Renal cortex interstitium (tissue), 15 donors: ENCODE measurements at places on chromosomes 16 and 17. TPM values are rescaled to one million over a fixed set of nuclear protein-coding genes. Genes with fewer than 3 reads are reported as not detected.
A peak's percentile ranks its signal among the peaks of the same experiment; 100 is the strongest.

DNA sequence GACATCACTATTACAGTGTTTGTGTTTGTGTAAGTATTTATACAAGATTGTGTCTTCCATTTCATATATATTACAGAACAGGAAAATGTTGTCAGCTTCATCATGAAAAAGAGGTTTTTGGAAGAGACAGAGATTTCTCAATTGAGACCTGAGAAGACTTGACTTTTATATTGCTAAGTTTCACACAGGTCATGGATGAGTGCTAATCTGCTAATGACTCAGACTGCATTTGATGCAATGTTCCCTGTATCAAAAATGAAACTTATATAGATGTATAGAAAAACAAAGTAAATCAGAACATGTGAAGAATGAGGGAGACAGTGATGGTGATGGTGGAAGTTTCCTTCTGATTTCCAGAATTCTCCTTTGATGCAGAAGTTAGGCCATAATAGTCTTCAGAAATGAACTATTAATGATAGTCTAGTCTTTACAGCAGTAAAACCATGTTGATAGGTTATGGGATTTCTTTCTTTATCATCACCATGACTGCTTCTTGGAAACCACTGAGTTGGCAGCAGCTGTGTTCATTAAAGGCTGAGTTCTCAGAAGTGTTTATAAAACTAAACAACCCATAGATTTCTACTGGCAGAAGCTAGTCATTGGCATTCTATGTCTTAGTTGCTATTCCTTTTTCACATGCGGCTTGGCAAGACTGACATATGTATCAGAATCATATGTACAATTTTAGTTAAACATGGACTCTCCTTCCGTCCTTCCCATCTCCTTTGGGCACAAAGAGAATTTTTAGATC, 56.1 kb downstream of the PCTP start:
- DNase-seq: no peak

GRCh38 chr16:31130899-31131298, 4.6 kb downstream of the PRSS8 start:
- DNase-seq: no peak

DNA sequence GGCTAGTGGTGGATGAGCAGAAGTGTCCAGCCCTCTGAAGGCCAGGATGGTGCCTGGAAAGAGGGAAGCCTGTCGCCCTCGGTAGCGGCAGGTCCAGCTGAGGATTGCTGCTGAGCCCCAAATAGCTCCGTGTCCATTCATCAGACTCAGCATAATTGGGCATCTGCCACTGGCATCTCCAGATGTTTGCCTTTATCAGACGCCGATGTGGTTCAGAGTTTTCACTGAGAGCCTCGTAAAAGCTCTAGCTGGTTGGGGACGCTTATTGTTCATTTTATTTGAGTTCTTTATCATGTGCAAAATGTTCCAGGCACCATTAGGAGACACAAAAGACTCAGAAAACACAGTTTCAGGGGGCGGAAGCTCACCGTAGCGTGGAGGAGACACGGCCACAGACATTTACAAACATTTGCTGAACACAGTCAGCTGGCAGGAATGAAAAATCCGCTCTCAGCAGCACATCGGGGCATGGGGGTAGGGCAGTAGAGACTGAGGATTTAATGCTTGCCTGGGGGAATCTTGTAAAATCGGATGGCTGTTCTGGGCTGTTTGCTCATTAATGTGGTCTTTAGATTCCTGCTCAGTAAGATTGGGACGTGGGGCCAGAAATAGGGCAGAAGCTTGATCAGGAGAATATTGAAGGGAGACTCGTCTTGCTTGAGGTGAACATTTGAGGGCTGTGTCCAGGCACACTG, 41.7 kb downstream of the SMPD3 start:
- peak; percentile 19 for DNase-seq

GRCh38 chr17:6394055-6394606, 40.8 kb downstream of the AIPL1 start:
- DNase-seq: no peak

DNA sequence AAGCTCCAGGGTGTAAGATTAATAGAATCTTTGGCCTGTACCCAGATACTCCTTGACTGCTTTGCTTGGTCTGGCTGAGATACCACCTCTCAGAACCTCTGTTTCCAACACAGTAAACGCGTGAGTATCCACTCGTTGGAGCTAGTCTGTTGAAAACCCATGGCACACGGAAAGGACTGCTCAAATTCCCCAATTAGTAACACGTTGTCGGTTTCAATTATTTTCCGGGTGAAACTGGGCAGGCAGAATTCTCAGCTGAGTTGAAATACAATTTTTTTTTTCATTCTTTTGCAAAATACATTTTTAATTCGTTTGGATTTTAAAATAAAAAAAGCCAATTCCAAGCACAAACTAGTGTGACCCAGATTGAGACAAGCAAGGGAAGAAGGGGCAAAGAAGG, 120.5 kb downstream of the MAF start:
- DNase-seq: no peak

GRCh38 chr16:74982256-74982655, 2.7 kb downstream of the WDR59 start:
- no peak for DNase-seq

DNA sequence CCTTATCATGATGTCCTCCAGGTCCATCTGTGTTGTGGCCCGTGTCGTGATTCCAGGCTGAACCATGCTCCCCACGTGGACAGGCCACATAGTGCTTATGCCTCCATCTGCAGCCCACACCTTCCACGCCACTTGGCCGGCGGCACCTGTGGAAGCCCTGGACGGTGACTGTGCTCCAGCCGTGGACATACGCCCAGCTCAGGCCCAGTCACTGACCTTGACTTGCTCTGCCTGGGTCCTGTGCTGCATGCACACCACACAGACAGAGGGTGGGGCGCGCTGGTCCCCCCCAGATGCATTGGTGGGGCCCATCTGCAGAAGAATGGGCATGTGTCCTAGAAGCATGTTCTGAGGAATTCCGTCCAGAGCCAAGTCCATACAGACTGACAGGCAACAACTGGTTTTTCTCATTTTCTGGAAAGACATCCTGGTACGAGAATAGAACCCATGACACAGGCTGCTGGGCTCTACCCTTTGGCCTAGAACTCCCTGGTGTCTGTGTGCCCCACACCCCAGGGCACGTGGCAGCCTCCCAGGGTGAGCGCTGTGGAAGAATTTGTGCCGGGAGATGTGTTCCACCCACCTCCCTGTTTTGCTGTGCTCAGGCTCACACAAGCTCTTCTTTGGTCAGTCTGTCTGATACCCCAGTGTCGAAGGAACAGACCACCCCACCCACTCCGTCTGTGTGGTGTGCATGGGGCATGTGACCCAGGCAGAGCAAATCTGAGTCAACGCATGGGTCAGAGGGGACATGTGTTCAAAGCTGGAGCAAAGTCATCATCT, 39.5 kb downstream of the GPT2 start:
- no peak for DNase-seq

- no peak for DNase-seq
Measured at GRCh38 chr17:9576521-9577372, at the start of gene CFAP52. Gene CFAP52 (plus strand): TSS chr17:9576642. CDS start chr17:9576696, 54 bp downstream.

DNA sequence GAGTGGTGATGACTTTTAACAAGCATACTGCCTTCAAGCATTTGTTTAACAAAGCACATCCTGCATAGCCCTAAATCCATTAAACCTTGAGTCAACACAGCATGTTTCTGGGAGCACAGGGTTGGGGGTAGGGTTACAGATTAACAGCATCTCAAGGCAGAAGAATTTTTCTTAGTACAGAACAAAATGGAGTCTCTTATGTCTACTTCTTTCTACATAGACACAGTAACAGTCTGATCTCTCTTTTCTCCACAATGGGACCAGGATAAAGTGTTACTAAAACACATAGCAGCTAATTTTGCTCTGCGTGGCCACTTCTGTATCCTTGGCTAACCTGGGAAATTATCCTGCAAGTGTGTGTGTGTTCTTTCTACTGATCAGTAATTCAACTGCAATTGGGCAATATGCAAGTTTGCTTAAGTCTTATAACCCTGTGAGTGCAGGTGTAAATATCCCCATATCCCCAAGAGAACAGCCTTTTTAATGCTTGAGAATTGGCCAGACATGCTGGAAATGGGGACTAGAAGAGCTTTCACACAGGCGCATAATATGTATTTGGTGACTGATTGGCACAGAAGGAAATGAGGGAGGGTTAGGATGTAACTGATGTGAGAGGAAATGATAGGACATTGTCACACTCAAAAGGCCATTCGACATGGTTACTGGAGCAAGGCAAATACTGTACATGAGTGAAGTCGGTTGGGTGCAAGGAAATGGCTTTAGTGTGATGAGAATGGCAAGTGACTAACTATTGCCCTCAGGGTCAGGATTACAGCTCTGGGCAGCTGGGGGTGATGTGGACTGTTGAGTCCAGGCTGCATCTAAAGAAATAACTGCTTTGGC, 10.8 kb upstream of the ANKS4B start:
- no peak for DNase-seq

DNA sequence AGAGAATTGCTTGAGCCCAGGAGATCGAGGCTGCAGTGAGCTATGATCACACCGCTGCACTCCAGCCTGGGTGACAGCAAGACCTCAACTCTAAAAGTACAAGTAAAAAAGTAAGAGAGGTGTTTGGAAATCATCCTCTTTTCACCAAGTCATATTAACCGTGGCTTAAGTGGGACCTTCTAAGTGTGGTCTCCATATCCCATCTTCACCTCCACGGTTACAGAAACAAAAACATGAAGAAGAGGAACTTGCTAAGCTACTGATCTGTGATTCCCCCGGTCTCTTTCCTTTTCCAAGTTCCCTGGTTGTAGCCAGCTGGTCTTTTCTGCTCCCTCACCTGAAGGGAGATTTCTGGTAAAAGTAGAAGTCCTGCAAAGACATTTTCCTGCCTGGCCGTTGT, 389.4 kb downstream of the CPPED1 start:
- DNase-seq: no peak

DNA sequence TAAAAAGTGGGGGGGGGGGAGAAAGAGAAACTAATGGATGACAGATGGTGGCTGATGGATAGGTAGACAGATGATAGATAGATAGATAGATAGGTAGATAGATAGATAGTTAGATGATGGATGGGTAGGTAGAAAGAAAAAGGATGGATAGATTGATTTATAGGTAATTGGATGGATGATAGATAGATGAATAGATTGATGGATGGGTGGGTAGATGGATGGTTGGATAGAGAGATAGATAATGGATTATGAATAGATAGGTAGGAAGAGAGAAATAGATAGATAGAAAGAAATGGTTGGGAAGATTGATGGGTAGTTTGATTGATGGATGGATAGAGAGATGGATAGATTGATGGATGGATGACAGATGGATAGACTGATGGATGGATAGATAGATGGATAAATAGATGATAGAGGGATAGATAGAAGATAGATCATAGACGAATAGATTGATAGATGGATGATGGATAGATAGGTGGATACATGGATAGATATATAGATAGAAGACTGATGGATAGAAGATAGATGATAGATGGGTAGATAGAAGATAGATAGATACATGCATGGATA, 337.1 kb downstream of the C16orf95 start:
- DNase-seq: no peak

DNA sequence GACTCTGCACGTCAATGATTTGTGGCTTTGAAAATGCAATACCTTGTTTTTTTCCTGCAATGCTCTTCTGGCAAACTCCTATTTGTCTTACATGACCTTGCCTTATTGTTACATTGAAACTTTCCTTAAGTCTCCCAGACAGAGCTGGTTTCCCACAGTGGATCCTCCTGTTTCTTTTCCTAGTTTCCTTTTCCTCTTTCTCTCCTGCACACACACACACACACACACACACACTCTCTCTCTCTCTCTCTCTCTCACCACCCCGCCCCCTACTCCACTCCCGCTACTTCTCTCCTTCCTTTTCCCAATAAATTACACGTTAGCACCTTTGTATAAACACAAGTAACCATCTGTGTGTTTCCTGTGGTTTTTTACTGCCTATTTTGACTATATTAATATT, 2.3 kb downstream of the ORC6 start:
- DNase-seq: no peak

KRTAP9-2 gene
- not detected for polyA plus RNA-seq

CCL23 gene
- 0.98 TPM for polyA plus RNA-seq

TMEM208 gene
- 45.8 TPM for polyA plus RNA-seq

ITGAL gene
- 1.9 TPM for polyA plus RNA-seq

KRT24 gene
- not detected for polyA plus RNA-seq
